ENCODE measurements at places on chromosomes 1 and 21.

- no peak for DNase-seq
Measured at GRCh38 chr1:108686614-108687313, 5.3 kb upstream of the PRPF38B start.

GRCh38 chr1:46527474-46528296, 23.8 kb downstream of the KNCN start:
- peak; percentile 36 for DNase-seq

DNA sequence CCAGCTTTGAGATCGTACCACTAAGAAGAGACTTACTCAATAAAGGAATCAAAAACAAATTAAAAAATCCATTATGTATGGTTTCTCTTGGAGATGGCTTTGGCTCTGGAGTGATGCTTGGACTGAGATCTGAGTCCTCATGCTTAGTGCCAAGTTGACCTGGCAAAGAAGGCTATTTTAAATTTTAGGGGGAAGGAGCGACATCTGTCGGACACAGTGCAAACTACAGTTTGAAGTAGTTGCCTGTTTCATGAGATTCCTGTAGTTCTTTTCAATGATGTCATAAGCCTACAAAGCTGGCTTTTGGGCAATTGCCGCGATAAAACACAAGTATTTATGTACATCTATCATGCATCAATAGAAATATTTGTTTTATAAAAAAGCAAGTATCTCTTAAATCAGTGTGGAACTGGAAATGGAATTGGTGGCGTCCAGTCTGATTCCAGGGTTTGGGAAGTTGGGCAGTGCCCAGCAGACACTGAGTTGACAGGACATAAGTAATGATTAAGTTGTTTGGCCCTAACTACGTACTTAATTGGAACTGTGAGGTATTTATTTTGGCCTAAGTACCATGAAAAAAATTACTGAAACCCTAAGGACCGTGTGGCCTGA, 50.0 kb downstream of the TBCE start:
- peak; percentile 15 for DNase-seq

DNA sequence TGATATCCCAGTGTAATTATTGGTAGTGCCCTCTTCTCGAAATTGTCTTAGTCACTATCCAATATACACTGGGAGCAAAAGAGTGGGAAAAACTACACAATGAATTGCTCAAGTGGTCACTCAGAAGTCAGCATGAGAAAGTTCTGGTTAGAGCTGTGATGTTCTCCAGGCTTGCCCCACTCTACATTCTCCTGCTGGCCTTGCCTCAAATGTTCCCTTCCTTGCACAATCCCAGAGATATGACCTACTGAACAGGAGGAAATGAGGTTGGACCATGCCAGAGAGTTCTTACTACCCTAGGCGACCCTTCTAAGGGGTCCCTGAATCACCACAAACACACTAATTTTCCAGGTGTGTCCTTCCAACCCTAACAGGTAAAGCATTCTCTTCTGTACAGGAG, 40.8 kb downstream of the GLUL start:
- no peak for DNase-seq

- DNase-seq, result no peak
Measured at GRCh38 chr1:220834155-220834870, 44.9 kb upstream of the HLX start.

- DNase-seq, result no peak
Measured at GRCh38 chr1:234262007-234262753, 111.1 kb upstream of the COA6 start.

GRCh38 chr1:208445758-208446203, 201.6 kb upstream of the PLXNA2 start:
- no peak for DNase-seq

DNA sequence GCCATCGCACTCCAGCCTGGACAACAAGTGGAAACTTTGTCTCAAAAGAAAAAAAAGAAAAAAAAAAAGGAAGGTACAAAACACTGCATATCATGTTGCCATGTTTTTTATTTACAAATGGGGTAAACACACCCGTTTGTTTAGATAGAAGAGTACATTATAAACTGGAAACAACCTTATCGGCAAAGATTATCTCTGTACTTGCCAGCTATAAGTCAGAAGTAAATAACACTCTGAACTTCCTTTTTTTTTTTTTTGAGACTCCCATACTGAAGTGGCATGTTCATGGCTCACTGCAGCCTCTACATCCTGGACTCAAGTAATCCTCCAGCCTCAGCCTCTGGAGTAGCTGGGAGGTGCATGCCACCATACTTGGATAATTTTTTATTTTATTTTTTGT, 21.9 kb downstream of the USP48 start:
- DNase-seq, result no peak

DNA sequence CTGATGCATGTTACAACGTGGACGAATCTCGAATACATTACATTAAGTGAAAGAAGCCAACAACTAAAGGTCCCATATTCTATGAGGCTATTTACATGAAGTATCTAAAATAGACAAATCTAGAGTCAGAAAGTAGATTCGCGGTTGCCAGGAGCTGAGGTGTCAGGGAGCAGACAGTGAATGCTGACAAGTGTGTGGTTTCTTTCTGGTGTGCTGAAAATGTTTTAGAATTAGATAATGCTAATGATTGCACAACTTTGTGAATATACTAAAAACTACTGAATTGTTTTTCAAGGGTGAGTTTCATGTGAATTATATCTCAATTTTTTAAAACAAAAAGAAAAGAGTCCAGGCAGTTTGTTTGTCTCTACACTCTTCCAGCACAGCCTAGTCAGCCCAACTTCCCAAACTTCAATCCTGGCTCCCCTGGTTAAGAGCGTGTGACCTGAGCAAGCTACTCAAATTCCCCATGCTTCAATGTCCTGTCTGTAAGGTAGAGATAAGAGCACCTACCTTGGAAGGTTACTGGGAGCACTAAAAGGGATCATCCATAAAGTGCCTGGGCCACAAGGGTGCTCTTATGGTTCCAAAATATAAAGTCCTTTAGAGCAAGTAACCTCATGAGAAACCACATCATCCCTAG, 20.9 kb downstream of the HLCS start:
- DNase-seq, result no peak
